ENCODE measurements at places on chromosomes 5 and 9.

DNA sequence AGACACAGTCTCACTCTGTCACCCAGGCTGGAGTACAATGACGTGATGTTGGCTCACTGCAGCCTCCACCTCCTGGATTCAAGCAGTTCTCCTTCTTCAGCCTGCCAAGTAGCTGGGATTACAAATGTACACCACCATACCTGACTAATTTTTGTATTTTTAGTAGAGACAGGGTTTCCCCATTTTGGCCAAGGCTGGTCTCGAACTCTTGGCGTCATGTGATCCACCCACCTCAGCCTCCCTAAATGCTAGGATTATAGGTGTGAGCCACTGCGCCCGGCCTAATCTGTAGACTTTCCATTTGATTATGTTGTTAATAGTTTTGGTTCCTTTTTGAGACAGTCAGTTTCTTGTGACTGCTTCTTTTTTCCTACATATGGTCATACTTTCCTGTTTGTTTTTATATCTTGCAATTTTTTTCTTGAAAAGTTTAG lies 31.0 kb downstream of the MTREX start:
- peak; percentile 76 for DNase-seq

DNA sequence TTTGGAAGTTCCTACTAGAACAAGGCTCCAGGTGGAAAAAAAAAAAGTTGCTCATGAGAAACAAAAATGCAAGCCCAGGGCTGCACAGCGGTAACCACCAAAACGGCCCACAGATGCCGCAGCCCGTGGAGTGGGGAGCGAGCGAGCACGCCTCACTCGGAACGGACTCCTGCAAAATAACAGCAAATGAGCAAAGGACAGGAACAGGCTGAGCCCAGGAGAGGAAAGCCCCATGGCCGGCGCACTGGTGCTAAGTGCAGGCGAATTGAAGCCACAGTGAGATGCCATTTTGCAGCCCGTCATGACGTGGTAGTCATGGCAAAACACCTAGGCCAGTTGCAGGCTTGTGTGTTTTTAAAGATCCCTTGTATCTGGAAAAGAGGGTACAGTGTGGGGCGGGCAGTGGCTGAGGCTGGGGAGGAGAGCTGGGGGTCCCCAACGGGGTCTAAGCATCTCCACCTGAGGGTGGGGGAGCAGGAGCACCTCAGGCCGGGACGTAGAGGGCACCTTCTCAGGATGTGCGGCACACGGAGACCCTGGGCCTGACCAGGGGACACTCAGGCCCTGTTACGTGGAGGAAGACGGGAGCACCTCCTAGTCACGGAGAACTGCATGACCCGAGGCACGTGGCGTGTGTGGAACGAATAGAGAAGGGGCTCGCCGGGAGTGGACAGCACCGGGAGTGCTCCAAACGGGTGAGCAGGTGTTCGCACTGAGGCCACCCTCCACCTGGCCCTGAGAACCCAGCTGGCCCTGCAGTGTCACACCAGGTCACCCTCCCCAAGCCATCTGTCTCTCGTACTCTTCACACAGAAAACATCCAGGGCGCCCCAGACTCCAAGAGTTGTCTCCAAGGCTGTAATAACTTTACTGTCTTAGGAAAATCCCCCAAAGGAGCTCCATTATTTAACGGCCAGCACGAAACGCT lies 10.7 kb downstream of the GRM6 start:
- no peak for DNase-seq

DNA sequence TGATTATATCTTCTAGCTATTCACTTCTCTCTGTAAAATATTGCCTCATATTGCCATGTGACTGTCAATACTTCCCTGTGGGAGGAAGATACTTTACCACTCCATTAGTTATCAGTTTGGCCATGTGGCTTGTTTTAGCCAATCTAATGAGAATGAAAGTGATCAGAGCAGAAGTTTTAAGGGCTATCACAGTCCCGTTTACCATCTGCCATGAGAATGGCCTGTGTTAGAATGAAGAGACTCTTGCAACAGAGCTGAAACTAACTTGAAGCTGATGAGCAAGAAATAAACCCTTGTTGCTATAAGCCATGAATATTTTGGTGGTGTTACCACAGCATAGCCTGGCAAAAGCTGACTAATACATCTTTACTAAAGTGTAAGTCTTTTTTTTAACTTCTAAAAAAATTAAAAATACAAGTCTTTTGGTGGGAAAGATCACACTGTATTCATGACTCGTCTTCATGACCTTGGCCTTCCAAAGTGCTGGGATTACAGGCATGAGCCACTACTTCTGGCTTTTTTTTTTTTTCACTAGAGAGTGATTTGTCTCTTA lies 68.0 kb upstream of the CTNNA1 start:
- DNase-seq, result no peak

DNA sequence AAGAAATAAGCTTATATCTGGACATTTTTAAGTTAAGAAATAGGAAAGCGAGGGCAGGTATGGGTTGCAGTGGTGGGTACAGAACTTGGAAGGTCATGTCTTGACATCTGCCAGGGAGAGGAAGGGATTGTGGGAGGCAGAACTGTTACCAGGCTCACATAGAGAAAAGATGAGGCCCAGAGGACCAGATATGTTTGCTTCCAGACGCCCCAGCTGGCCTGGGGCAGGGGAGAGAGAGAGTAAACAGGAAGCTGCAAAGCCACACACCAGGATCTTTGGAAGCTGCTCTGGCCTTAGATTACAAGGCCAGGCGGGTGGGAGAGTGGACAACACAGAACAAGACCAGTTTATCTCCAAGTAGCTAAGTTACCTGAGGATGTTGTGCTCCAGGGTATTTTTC lies 71.2 kb downstream of the MARCHF11 start:
- DNase-seq, result no peak

GRCh38 chr9:121350993-121351561 lies 19.0 kb downstream of the STOM start:
- DNase-seq, result no peak

GRCh38 chr5:60521376-60522291 lies 178.3 kb downstream of the DEPDC1B start:
- DNase-seq, result no peak

- no peak for DNase-seq
Measured at GRCh38 chr9:118785456-118785855, 583.8 kb downstream of the BRINP1 start.

GRCh38 chr5:178382754-178383164 lies 150.2 kb upstream of the PHYKPL start:
- no peak for DNase-seq

GRCh38 chr5:179128976-179129375 lies 68.8 kb downstream of the ZNF354C start:
- peak; percentile 38 for DNase-seq

- no peak for DNase-seq
Measured at GRCh38 chr5:159928122-159928909, 12.0 kb downstream of the ADRA1B start.

DNA sequence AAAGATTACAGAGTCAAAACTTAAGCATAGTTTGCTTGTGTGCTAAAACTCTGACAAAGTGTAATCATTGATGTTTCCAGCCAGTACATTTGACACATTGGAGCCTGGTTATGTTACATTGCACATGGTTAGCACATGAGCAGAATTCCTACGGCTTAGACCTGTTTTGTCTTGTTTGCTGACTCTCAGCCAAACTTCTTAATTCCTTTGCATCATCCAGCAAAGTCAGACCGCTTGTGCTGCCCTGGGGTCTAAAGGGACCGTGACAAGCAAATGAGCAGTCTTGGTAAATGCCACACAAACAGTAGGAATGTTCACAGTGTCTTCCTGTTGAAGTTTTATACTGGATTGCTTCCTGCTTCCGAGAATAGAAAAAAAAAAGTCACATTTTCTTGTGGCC lies 72.0 kb upstream of the ENTREP1 start:
- DNase-seq, result no peak

DNA sequence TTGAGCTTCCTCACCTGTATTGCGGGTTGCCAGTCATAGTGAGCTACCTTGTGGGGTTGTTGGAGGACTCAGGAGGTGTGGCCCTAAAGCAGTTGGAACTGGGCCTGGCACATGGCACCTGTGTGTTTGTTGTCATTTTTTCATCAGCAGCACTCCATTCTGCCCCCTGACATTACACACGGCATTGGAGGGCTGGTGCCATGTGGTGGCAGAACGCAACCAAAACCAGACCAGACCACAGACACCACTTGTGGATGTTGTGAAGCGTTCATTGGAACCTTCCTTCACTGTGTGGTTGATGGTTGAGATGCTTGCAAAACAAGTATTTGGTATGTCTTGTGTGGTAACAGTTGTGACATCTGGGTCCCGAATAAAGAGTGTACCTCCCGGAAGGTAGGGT lies 113.2 kb upstream of the ERCC6L2 start:
- DNase-seq, result no peak

- no peak for DNase-seq
Measured at GRCh38 chr5:92665506-92665905, 915.5 kb downstream of the NR2F1-AS1 start.

DNA sequence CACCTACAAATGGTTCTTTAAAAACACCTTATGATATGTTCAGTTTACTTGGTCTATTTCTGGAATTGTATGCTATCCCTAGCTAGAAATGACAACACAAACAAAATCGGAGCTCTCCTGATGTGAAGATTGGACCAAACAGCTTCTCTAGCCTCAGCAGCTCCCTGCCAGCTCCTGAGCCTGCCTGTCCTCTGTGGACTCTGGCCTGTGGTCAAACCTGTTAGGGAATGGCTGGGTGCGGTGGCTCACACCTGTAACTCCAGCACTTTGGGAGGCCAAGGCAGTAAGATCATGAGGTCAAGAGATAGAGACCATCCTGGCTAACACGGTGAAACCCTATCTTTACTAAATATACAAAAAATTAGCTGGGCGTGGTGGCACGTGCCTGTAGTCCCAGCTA lies 195.3 kb downstream of the GAS1 start:
- no peak for DNase-seq

- DNase-seq, result no peak
Measured at GRCh38 chr5:37661951-37662350, 177.9 kb downstream of the GDNF start.

DNA sequence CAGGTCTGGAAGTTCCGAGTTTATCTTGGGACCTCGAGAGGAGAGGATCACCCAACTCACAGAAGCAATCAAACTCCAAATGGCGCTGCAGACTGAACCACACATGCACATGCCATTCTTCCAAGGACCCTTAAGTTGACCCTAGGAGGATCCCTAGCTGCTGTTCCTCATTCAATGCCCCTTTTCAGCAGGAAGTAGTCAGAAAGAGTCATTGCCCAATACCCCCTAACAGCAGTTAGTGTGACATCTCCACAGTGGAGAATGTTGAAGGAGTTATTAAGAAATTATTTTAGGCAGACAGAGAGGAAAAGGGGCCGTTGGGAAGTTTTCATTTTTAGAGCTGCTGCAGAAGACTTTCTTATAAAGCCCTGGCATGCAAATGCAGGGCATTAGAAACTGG lies 229.9 kb upstream of the DAB2 start:
- no peak for DNase-seq

GRCh38 chr5:124748687-124749594 lies 2.5 kb upstream of the ZNF608 start:
- DNase-seq, result no peak

DNA sequence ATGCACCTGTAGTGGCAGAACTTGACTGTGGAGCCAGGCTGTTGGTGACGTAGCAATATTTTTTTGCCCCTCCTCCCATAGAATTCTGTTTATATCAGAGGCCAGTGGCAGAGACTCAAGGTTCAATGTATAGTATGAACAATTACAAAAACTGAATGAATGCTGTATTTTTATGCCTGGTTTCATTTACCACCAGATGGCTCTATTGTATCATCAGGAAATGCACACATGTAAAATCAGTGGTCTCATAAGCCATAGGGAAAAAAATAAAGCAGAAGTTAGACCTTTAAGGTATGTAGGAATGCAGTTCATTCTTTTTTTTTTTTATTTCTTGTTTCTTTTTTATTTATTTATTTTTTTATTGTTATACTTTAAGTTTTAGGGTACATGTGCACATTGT lies 43.6 kb downstream of the CCDC192 start:
- DNase-seq, result no peak

DNA sequence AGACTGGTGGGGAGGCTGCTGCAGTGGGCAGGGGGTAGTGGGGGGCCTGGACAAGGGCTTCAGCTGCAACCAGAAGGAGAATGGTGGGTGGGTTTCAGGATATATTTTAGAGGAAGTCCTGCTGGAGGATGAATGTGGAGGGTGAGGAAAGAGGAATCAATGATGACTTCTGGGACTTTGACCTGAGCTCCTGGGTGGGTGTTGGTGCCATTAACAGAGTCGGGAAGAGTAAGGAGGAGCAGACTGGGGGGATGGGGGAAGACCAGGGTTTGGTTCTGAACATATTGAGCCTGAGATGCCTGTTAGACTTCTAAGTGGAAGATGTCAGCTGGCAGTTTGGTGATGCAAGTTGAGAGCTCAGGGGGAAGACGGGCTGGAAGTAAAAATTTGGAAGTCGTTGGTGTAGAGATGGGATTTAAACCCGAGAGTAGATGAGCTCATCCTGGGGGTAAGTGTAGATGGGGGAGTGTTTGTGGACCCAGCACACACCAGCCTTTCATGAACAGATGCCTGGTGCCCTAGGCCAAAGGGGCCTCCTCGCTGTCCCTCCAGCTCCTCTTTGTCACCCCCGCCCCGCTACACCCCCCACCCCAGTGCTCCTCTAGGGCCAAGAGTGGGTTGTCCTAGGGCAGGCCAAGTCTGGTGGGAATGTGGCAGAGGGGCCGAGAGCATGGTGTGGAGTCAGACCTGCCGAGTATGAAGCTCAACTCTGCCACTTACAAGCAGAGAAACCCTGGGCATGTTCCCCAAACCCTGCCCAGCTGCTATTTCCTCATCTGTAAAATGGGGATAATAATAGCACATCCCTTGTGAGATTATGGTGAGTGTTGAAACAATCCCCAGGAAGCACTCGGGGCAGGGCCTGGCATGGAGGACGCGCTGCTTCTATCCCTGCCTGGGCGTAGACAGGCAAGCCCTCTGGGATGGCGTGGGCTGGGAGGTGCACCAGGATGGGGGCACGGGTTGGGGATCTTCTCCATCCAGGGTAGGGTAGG lies 4.0 kb downstream of the DNM1 start:
- no peak for DNase-seq

DNA sequence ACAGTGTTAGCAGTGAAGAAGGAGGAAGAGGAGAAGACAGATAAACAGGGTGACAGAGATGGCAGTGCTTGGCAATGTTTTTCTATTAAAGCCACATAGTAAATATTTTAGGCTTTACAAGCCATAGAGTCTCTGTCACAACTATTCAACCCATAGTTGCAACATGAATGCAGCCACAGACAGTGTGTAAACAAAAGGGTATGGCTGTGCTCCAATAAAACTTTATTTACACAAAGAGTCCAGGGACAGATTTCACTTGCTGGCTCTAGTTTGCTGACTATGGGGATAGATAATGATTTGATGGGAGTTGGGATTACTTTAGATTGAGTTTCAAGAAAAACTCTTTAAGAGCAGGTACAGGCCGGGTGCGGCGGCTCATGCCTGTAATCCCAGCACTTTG lies 224.8 kb upstream of the SEMA6A start:
- no peak for DNase-seq

All from activated effector memory CD4-positive, alpha-beta T cell treated with anti-CD3 and anti-CD28 coated beads, Interleukin-2, amount 50 U/mL, for 16 hours (primary cell).